ENCODE measurements at places on chromosomes 7 and 10.

DNA sequence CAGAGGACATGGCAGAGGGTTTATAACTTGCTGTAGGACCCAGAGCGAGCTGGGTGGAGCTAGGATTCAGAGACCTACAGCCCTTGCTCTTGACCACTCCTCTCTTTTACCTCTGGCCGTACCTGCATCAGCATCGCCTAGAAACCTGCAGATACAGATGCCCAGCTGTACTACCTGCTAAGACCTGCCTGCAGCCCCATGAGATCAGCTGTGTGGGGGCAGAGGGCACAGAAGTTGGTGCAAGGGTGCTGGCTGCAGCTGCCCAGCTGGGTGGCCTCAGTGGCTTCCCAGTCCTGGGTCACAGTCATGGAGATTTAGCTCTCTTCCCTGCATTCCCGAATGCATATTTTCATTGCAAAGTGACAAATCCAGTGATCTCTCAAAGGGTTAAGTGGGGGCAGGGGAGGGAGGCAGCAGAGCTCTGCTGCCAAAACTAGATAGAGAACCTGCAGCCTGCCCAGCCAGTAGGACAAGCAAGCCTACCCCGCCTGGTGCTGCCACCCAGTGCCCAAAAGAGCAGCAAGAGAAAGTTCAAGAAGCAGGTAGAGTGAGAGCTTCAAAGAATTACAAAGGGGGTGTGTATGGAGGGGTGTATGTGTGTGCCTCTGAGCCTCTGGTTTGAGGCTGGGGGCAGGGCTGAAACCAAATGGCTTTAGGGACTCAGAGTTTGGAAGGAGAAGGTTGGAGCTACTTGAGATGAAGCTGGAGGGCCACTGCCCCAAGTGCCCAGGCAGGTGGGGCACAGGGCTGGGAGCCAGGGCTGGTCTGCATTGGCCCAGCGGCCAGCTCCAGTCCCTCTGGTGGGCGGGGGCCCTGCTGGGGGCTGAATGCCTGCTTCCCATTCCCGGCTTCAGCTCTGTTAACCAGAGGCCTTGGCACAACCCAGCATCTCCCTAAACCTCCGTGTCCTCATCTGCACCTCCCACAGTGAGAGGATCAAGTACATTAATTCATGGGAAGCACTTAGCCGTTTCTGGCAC is 6.9 kb downstream of the FAM241B start:
- no peak for DNase-seq

DNA sequence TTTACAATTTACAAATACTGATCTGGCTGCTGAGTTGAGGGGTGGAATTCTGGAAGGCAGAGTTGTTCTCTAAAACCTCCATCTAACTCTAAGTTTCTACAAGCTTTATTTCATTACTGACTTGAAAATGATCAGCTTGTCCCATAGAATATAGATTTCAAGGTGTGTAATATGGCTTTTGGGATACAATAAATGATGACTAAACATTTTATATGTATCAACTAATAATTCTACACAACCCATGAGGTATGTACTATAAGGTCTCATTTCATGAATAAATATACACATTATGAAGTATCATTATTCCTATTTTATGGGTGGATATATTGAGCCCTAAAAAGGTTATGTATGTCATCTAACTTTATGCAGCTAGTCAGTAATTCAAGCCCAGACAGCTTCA is 1214.3 kb upstream of the SORCS1 start:
- no peak for DNase-seq

DNA sequence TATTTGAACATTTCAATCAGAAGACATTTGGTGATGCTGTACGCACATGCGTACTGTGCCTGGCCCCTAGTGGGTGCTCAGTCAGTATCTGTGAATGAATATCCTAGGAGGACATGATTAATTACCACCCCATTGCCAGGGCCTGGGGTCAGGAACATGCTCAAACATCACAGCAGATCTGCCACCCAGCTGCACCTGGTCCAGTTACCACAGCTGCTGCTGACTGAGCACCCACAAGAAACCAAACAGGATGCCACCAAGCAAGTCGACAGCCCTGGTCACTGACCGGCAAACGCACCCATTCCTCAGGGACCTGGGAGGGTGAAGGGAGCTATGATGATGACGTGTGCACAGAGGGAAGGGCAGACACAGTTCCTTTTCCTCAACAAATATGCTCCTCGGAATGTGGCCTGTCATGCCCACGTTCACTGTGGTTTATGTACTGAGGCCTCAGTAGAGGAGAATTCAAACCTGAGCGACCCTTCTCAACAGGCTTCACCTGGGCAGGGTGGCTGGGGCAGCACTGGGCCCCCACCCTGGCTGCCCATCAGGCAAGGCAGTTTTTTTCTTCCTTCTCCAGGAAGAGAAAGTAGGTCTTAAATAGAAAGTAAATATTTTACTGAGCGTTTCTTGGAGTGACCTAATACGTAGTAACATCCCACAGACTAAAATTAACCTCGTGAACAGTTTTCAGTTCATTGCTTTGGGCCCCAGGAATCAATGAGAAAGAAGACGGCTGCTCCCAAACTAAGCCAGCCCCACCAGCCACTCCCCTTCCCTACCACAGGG is 13.4 kb downstream of the CTBP2 start:
- DNase-seq: no peak

GRCh38 chr7:91373111-91373800 is 109.0 kb downstream of the FZD1 start:
- DNase-seq: no peak

DNA sequence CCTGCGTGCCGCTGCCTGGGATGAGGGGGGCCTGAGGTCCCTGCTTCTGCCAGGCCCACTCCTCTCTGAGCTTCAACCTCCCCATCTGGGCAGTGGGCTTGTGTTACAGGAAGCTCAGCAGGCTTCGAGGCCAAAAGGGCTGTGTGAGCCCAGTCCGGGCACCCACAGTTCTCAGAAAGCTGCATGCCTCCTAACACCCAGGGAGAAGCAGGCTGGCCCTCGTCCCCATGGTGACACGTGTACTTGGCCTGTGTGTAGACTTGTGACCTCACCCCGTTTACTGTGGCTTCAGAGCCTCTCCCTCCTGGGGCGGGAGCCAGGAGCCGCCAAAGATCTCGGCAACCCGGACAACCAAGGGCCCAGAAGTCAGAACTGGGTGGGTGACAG is 2.2 kb upstream of the GRIFIN start:
- no peak for DNase-seq

GRCh38 chr7:92614660-92615174 is 24.5 kb upstream of the FAM133B start:
- DNase-seq: no peak

DNA sequence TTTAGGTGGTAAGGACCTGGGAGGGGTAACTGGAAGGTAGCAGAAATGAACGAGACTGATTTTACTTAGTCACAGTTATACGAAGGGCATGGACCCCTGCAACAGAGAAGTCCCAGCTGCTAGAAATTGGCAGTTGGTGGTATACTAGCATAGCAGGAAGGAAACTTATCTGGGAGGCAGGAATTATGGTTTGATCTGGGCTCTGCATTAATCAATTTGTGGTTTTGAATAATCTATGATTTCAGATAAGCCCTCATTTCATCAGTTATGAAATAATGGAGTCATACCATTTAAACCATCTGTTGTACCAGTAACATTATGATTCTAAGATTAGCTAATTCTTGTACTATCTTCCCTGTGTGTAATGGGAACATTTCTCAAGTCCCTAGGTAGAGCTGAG is 54.0 kb upstream of the TMEM229A start:
- DNase-seq: no peak

- DNase-seq: no peak
Observed at GRCh38 chr7:3780525-3780924, 479.5 kb downstream of the SDK1 start.

DNA sequence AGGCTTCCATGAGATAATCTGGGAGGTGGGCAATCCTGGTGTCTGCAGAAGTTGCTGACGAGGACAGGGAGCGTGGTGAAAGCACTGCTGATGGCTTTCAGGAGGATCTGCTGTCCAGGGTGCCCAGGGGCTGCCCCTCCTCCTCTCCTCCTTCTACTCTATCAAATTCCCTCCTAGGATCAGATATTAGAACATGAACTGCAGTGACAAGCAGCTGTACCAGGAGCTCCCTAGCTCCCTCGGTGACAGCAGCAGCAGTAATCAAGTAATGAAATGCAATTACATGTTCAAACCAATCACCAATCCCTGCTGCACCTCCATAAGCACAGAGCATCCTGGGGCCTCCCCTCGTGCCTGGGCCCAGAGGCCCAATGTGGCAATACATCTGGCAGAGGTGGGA is 46.9 kb downstream of the GRID1 start:
- no peak for DNase-seq

DNA sequence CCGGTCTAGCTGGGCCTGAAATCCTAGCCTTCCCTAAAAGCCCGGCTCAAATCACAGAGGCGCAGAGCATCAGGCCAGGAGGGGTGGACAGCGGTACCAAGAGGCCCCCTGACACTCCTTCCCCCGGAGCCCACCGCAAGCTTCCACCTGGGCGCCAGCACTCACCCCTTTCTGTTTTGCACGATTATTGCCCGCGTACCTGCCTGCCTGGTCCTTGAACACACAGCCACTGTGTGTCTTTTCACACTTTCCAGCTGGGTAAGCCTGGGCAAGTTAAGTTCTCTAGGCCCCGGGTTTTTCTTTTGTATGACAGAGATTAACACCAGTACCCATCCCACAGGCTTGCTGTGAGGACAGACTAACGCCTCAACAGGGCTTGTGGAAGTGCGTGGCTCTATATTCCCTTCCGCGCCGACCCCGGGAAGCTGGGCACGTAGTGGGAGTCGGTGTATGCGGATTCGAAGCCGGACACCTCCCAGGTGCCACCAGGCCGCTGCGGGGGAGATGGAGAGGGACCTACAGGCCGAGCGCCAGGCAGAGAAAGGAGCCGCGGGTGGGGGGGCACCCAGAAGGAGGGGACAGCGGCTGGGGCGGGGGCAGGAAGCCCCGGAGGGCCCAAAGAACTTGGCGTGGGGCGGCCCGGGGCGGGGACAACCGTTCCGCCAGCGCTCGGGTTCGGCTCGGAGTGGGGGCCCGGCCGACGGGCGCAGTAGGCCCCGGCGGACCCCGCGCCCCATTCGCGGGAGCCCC is 792 bp downstream of the ZNF746 start:
- peak; percentile 52 for DNase-seq

- no peak for DNase-seq
Observed at GRCh38 chr10:60139798-60140566, 233.6 kb upstream of the CCDC6 start.

DNA sequence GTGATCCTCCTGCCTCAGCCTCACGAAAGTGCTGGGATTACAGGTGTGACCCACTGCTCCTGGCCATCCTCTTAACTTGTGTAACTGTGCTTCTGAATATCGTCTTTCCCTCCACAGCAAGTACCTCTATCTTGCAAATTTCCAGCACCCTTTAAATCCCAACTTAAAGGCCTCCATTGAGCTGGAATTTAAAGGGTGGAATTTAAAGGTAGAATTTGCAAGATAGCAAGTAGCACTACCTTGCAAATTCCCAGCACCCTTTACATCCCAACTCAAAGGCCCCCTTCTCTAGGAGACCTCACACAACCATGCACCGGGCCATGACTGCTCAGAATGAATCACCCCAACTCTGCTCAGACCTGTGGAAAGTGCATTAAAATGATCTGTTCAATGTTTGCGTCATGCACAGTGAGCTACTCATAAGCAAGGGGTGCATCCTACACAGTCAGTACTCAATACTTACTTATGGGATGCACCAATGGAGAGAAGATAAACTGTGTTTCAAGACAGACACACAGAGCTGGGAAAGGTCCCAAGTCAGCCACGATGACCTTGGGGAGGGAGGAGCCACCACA is 17.8 kb upstream of the SDK1 start:
- DNase-seq: no peak

- no peak for DNase-seq
Observed at GRCh38 chr7:522071-522950, 2.7 kb upstream of the PDGFA start.

DNA sequence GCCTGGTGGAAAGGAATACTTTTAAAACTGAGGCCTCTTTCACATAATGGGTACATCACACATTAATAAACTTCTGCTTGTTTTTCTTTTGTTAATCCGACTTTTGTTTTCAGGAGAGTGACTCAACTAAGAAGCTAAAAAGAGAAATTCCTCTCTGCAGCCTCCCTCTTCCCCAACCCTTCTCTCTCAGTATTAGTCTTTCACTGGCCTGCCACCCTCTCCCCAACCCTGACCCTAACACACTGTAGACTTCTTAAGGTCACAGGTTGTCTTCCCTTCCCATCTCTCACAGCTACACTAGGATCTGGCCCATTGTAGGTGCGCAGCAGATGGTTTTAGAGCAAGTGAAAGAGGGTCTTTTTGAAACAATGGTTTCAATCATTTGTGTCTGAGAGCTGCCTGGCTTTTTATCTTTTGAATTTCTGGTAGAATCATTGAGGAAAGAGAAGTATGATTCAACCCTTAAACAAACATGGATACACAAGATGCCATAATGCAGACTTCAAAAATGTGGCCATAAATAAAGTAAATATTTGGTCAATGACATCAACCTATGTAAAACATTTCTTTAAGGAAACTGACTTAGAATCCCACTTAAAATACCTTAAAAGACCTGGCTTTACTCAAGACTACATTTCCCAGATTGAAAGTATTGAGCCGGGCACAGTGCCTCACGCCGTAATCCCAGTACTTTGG is 17.9 kb upstream of the FFAR4 start:
- DNase-seq: no peak

- DNase-seq: no peak
Observed at GRCh38 chr10:67606572-67606971, 89.4 kb downstream of the CTNNA3 start.

DNA sequence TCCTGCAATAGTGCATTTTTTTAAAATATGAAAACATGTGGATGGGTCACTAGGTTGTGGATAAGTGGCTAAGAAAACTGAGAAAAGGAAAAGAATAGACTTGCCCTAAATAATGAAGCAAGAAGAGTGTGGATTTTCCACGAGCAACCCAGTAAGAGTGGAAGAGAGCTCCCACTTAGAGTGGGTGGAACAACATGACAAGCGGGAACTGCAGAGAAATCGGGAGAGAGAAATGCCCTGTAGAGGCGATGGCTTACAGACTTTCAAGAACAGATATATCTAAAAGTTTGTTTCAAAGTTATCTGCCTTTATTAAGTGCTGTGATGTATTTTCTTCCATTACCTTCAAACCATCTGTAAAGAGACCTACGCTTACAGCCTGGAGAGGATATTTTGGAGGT is 26.1 kb upstream of the NRG3 start:
- no peak for DNase-seq

DNA sequence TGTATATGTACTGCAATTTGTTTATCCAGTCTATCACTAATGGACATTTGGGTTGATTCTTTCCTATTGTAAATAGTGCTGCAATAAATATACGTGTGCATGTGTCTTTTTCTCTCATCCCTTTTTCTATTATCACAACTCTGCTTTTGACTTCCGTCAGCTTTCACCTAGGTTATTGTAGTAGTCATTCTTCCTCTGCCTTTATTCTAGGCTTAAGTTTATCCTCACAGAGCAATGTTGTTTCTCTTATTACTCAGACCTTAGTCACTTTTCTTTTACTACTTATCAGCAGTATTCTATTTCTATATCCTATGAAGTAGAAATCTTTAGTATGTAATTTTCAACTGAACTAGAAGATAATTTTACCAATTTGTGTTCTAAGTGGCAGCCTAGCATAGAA is 175.3 kb upstream of the SEMA3E start:
- DNase-seq: no peak

DNA sequence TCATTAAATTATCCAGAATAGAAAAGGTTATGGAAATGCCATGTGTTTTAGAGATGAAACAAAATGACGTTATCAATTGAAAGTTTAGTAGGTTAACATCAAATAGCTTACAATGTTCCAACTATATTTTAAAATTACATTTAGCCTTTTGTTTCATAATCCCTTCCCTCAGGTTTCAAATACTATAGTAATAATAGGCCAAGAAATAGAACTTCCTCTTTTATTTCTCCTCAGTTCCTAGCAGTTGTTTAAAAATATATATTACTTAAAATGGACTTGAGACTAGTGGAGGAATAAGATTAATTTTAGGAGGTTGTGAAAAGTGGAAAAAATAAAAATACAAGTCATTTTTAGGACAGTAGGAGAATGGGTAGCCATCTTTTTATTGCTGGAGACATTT is 16.4 kb upstream of the PDSS1 start:
- DNase-seq: no peak
